Stimulated activated CD4-positive, alpha-beta T cell treated with anti-CD3 and anti-CD28 coated beads, Interleukin-1b, Interleukin-23, amount 100 ng/mL, for 4 hours (primary cell): ENCODE measurements at places on chromosomes 1 and 21.

- DNase-seq: no peak
Observed at GRCh38 chr1:53431805-53432565, 27.2 kb upstream of the DMRTB1 start.

DNA sequence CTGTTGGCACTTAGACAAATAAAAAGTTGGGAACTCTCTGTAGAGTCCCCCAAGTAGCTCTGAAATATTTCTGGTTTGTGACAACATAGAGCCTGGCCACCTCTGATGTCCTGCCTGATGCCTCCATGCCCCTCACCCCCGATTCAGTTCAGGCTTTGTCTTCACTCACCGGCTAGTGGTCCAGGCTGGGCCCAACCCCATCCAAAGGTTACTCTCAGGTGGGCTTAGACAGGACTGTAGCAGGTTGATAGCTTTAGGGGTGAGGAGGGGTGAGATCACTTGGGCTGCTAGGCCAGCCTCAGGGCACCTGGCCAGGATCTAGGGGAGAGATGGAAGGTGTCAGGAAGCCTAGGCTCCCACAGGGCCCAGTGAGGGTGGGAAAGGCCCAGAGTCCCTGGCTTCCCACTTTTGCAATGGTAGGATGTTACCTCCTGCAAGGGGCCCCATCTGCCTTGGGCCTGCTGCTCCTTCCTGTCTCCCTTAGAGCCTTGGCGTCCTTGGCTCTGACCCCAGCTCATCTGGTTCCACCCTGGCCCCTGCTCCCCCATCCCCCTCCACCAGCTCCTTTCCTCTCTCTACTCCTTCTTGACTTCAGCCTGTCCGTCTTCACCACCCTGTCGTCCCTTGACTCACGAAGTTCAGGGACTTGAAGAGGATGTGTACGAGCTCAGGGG lies 6.7 kb downstream of the EPS8L3 start:
- DNase-seq: no peak

GRCh38 chr1:216306830-216307229 lies 116.4 kb downstream of the USH2A start:
- DNase-seq: no peak

DNA sequence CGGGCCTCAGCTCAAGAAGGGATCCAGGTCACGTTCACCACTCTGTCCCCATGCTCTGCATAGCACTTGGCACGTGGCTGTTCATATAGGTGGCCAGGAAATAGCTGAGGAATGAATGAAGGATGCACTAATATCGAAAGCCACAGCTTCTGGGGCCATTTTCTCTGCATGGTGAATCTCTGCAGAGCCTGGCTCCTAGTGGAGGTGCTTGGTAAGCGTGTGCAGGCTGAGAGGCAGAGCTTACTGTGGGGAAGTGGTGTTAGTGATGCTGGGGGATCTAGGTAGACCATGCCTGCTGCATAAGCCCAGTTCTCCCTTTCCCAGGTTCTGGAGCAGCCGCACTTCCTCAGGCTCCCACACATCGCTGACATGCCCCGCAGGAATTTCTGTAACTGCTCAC lies 8.3 kb downstream of the CSRP1 start:
- no peak for DNase-seq

- DNase-seq: no peak
Observed at GRCh38 chr21:43267391-43268085, 98.7 kb downstream of the CRYAA start.

GRCh38 chr21:27476696-27477095 lies 509.8 kb upstream of the ADAMTS5 start:
- no peak for DNase-seq

- no peak for DNase-seq
Observed at GRCh38 chr1:30881319-30882181, 27.0 kb downstream of the SDC3 start.

DNA sequence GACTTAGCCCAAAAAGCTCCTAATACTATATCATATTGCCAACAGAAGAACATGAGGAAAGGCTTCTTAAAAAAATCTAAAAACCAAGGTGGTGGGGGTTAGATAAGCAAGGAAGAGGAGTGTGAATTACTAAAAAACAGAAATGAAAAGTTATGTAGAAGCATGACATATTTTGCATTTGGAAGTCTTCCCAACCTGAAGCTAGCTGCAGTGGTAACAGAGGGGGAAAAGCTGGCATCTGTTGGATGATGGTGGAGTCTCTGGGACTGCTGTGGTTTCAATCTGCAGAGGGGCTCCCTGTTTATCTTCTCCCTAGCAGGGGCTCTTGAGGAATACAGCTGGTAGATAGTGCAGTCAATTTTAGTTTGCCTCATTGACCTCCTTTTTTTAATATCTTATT lies 249.2 kb upstream of the KIAA0040 start:
- DNase-seq: no peak

GRCh38 chr1:203338335-203339036 lies 12.4 kb downstream of the FMOD start:
- peak; percentile 34 for DNase-seq

- DNase-seq: peak; percentile 32
Observed at GRCh38 chr1:23103001-23103889, 65.4 kb downstream of the LUZP1 start.

GRCh38 chr1:82564333-82564732 lies 763.6 kb downstream of the ADGRL2 start:
- DNase-seq: no peak

GRCh38 chr21:46046471-46046870 lies 51.4 kb upstream of the COL6A2 start:
- DNase-seq: no peak

GRCh38 chr1:145986551-145986950 lies 9.8 kb downstream of the TXNIP start:
- DNase-seq: no peak

DNA sequence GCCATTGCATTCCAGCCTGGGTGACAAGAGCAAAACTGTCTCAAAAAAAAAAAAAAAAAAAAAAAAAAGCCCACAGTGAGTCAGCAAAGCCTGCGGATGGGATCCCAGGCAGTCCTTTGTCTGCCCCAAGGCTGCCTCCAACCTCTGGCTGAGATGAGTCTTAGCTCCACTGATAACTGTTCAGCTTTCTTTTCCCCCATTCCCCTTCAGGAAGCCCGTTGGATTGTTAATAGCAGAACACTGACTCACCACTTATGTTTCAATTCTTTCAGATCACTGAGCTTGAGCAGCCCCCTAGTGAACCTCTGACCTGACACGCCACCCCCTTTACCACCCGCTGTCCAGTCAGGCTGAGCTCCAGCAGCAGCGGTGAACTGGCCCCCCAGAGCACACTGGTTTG lies 57.5 kb downstream of the ERG start:
- DNase-seq: no peak

- DNase-seq: no peak
Observed at GRCh38 chr1:165843304-165843703, 15.9 kb downstream of the UCK2 start.

DNA sequence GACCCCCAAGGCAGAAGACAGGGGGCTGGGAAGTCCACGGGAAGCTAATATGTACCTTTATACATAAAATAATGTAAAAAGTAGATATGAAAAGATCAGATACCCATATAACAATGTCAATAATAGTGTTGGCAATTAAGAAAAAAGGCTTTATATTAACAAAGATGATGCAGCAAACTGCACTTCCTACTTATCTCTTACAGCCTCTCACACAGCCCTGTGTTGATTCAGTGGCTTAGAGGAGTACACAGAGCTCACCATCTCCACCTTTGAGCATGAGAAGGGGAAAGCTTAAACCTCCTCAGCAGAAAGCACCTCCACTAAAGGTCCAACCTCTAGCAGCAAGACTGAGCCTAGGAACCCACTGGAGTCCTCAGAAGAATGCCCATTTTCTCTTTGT lies 7.2 kb upstream of the VSIG8 start:
- no peak for DNase-seq

DNA sequence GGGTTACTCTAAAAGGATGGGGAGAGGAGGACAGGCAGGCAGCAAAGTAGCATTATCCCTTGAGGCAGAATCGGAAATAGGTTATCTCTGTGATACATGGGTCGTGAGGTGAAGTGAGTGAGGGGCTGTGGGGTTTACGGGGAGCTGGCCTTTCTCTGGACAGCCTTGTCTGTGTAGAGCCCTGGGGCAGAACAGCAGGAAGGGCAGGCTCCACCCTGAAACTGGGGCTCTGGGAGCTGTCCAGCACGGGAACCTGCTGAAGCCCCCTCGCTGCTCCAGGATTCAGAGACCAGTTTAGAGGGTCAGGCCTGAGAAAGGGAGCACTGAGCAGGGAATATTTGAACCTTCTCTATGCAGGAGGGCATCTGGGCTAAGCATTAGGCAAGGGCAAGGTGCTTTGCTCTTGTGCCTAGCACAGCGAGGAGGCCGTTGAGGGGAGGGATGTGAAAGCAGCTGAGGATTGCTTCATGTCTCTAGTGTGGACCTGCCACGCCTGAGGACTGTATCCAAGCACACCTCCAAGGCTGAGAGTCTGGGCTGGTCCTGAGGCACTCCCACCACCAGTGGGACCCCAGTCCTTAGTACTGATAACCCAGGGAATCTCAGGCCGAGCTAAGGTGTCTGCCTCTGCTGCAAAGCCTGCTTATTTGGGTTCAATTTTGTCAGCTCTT lies 55.8 kb downstream of the NAV1 start:
- no peak for DNase-seq

DNA sequence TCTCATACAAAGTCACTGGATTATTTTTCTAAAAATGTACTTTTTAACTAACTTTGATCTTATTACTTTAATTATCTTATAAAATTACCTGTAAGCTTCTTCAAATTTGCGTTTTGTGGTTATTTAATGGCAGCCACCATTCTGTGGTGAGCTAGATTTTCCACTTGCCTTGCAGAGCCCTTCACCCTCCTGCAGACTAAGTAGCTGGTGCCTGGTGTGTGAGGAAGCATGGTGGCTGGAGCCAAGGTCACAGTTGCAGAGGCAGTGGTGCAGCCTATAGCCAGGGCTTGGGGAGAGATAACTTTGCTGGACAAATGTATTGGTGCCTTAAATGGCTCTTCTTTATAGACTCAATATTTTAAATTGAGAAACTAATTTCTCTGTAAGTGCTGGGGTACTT lies 11.2 kb upstream of the CD84 start:
- no peak for DNase-seq

DNA sequence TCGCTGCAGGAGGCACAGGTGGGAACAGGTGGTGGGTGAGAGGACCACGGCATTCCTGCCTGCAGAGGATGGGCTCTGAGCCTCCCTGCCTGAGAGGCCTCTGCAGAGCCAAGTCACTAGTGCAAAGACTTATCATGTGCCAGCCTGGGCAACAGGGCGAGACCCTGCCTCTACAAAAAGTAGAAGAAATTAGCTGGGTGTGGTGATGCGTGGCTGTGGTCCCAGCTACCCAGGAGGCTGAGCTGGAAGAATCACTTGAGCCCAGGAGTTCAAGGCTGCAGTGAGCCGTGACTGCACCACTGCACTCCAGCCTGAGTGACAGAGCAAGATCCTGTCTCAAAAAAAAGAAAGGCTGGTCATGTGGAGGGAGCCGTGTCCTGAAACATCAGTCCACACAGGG lies 46.4 kb downstream of the PKNOX1 start:
- no peak for DNase-seq

DNA sequence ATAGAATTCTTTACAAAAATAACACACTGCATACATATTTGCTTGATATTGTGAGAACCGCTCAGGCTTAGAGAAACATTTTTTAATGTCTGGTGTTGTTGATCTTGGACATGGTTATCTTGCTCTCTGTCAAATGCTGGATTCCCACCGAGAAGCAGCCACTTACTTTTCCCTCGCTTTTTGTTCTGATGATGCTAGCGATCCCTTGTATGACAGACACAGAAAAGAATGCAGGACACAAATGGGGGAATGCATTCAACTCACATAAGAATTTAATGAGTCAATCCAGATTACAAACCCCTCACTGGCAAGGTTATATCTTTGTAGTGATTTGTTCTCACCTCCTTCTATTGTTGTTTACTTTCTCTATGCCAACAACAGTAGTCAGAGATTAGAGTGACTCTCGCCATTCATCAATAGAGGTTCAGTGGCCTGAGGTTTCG lies 76.8 kb upstream of the AKT3 start:
- no peak for DNase-seq

- DNase-seq: no peak
Observed at GRCh38 chr1:97307151-97307550, 585.6 kb downstream of the PTBP2 start.

GRCh38 chr1:185561629-185562028 lies 172.6 kb upstream of the HMCN1 start:
- no peak for DNase-seq

- no peak for DNase-seq
Observed at GRCh38 chr21:34183331-34183928, 110.1 kb downstream of the MRPS6 start.

GRCh38 chr1:27872802-27873551 lies 633 bp downstream of the THEMIS2 start:
- no peak for DNase-seq

GRCh38 chr1:75542818-75543570 lies 67.9 kb downstream of the SLC44A5 start:
- no peak for DNase-seq

DNA sequence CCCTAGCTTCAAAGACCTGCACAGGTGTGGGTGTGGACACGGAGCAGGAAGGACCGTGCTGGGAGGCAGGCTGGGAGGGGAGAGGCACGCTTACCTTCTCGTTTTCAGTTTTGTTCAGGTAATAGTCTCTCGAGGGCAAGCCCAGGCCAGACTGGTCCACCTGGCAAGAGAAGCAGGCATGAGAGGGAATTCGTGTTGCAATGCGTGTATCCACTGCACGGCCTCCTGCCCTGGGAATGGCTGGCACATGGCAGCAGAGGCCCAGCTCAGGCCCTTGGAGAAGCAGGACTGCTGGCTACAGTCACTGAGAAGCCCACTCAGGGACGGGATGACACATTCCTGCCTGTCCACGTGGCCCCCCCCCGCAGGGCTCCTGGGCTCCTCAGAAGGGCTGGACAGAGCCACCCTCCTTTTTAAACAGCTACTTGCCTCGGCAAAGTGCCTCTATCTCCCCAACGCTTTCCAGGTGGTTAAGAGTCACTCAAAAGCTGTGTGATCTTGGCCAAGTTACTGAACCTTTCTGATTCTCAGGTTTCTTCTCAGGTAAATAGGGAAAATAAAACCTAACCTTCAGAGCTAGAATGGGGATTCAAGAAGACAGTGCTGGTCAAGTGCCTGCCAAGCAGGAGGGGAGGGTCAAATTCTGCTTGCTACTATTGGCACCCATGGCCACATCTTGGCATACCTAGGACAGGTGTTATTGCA lies 32.7 kb downstream of the ECE1 start:
- no peak for DNase-seq

DNA sequence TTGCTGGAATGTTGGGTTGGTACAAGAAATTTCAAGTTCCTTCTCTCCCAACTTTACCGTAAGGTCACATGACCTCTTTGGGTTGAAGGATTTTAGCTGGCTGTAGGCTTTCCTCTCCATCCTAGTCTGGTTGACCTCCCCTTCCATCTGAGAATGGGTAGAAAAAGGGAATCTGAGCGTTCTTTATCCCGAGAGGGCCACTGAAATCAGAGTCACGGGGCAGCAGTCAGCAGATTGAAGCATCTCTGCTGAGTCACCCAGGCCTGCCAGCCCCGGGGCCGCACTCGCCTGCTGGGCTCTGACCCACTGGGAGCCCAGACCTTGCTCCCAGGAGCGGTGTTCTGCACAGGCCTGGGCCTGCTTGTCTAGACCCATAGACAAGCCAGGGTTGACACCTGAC lies 31.0 kb downstream of the TMCC2 start:
- DNase-seq: no peak

GRCh38 chr1:198622001-198622400 lies 16.8 kb upstream of the PTPRC start:
- DNase-seq: no peak
